Natural killer cell (primary cell): ENCODE measurements at places on chromosomes 4 and X.

- no peak overlapping the region for H3K4me3 ChIP-seq
- peaks cover 12% of the 10 kb centered on the region for H3K36me3 ChIP-seq
- H3K27me3 ChIP-seq: no peaks in the 10 kb centered on the region
- H3K27ac ChIP-seq: no peak overlapping the region
Measured at GRCh38 chr4:48710446-48711209, 69.5 kb downstream of the FRYL start.

GRCh38 chrX:3504916-3505315, 158.5 kb upstream of the MXRA5 start:
- no peak for DNase-seq
- no peak overlapping the region for H3K4me3 ChIP-seq
- H3K36me3 ChIP-seq: no peaks in the 10 kb centered on the region
- no peak overlapping the region for H3K27ac ChIP-seq
- H3K4me1 ChIP-seq: no peaks in the 10 kb centered on the region
- no peaks in the 10 kb centered on the region for H3K27me3 ChIP-seq

DNA sequence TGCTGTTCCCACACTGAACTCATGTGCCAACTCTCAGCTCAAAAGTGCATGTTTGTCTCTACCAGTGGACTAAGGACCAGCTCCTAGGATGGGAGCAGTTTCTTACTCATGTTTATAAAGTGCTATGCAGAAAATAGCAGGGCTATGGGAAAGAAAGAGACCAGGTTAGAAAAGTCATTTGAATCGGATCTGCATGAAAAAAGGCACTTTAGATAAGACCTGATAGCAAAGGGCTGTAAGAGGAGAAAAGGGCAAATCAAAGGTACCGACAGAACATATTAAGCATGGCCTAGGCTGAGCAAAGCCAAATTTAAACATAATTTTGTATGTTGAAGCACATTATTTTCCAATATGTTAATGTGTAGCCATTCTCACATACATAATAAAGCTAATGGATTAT, 362.3 kb upstream of the ZFP42 start:
- H3K27me3 ChIP-seq: no peaks in the 10 kb centered on the region
- no peak overlapping the region for H3K4me3 ChIP-seq
- H3K4me1 ChIP-seq: no peaks in the 10 kb centered on the region
- H3K27ac ChIP-seq: no peak overlapping the region

DNA sequence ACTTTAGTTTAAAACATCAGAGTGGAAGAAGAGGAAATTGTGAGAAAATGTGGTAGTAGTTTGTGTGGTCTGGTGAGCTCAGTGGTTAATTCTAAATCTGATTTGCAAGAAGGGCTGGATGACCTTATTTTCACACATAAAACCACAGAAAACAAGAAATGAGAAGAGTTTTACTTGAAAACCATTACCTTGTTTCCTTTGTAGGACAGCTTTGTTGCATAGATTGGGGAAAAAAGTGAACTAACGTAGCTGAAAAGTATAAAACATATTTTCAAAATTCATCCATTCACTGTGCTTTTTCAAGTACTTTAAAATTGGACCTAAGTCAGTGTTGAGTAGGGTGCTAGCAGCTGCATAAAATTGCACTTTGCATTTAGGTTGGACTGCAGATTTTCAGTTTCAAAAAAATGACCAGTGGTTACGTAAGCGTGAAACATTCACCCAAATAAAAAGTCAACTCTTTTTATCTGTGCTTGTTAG, 211.3 kb downstream of the ARHGAP10 start:
- peak overlapping the region; percentile 20 for H3K4me3 ChIP-seq
- H3K27ac ChIP-seq: peak overlapping the region; percentile 81
- peaks cover 11% of the 10 kb centered on the region for H3K4me1 ChIP-seq
- H3K36me3 ChIP-seq: peaks cover 2% of the 10 kb centered on the region
